Effector CD4-positive, alpha-beta T cell (primary cell): ENCODE measurements at places on chromosomes 1 and 21.

DNA sequence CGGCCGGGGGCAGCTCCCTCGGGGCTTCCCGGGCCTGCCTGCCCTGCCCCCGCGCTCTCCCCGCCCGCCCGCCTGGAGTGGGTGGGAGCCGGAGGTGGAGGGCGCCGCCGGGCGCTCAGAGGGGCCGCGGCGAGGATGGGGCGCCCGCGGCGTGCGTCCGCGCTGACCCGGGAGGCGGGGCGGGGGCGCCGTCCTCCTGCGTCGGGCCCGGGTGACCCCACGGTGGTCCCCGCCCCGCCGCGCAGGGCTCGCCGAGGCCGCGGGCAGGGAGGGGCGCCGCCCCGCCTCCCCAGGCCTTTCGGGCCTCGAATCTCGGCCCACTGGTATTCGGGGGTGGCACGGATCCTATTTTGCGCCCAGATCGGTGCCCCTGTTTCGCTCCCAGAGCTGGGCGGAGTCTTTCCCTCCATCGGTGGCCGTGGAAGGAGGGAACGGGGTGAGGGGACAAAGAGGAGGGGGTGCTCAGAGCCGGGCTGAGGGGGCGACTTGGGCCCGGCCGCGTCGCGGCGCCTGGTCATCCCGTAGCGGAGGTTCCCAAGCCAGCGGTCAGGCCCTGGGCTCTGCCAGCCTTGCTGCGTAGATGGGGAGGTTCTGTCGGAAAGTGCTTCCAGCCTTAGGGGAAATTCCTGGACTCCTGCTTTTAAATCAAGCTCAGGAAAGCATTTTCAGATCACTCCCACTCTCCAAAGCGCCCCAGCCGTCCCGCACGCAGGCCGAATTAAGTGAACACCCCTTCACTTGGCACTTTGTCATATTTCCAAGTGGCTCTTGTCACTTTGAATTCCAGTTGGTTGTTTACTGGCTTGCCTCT lies 545 bp downstream of the PATJ start:
- no peak for DNase-seq

DNA sequence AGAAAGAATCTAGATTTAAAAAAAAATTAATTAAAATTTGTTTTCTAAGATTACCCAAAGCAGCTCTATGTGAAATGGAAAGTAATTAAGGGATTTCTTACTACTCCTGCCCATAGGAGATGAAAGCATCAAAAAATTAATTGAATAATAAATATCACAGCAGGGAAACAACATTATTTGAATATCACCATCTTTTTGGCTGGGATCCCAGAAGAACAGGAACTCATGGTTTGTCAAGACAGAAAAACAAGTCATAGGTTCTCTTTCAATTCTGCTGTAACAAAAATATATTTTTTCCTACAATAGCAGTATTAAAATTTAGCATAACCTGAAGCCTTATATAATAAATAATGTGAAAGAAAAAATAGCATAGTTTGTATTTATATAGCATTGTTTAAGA lies 1713.4 kb downstream of the NCAM2 start:
- DNase-seq, result no peak

- DNase-seq, result no peak
Observed at GRCh38 chr1:11529763-11530730, 51.1 kb downstream of the DISP3 start.

GRCh38 chr1:203408486-203409481 lies 57.9 kb upstream of the FMOD start:
- DNase-seq, result no peak

- no peak for DNase-seq
Observed at GRCh38 chr1:207251066-207251465, 70.4 kb upstream of the CD55 start.

GRCh38 chr21:43884861-43885417 lies 19.9 kb downstream of the AGPAT3 start:
- no peak for DNase-seq

GRCh38 chr1:43557744-43558245 lies 27.1 kb downstream of the PTPRF start:
- DNase-seq, result no peak

GRCh38 chr1:64894438-64895196 lies 71.7 kb downstream of the JAK1 start:
- DNase-seq, result no peak

DNA sequence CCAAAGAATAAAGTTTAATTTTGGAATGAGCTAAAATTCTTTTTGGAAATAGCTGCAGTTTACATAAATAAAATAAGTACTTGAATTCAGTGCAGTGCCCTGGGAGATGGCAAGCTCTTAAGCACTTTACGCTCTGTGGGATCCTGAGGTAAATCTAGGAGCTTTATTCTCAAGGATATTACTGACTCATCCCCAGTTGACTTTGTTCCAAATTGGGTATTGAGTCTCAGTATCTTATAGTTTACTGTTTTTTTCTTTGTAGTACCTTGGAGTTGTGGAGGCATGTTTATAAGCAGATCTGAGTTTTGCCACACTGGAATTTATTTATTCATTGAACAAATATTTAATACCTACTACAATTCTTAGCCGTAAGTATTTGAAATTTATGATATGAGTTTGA lies 27.4 kb upstream of the HRNR start:
- no peak for DNase-seq

DNA sequence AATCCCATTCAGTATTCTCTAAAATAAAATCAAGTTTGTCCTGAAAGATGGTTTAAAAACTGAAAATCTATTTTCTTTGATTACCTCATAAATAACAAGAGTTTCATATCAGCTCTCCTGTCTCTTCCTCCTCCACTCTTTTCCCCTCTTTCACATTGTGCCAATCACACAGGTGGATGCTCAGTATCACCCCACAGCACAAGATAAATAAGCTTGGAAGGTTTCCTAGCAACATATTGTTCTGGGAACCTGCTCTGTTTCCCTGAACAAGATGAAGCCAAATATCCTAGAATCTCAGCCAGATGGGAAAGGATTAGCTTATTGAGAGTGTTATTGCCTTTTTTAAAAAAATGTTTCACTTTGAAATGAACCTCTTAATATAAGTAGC lies 45.7 kb upstream of the CACYBP start:
- DNase-seq, result no peak

DNA sequence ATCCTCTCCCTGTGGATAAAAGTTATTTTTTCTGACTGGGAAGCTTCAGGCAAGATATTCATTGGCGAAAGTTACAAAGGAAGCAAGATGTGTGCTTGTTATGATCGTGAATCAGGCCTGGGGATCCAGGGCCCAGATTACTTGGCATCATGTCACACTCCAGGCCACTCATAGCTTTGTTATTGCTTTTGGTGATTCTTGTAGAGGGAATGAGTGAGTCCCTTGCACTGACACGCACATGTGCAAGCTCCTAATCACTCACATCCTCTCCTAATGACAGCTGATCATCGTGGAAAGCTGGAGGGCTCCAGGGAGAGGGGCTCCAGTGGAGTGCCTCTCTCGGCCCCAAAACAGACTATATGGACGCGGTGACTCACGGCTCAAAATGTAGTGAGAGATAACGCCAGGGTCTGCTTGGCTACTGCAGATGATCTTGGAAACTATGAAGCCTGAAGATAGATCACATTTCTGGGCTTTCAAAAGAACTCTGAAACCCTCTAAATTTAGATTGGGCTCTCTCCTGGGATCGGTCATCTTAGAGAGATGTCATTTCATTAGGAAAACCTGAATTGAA lies 481.1 kb upstream of the USP24 start:
- DNase-seq, result no peak

GRCh38 chr1:63545780-63546179 lies 22.5 kb downstream of the EFCAB7 start:
- no peak for DNase-seq

DNA sequence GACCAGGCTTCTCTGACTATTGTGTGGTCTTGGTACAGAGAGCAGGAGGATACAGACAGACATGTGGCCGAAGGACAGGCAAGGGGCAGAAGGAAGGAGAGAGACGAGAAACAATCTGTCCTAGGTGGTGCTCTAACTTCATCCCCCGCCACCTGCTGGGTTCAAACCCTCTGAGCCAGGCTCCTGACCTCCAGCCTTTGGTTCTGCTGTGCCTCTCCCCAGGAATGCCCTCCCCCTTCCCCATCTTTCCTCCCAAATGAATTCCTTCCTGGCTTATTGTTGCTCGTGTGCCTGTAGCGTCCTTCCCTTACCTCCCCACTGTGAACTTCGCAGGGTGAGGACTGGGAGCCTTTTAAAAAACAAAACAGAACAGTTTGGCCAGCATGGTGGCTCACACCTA lies 5.4 kb downstream of the TCEA3 start:
- DNase-seq, result no peak

GRCh38 chr21:32186804-32187203 lies 92.0 kb downstream of the MIS18A start:
- no peak for DNase-seq

GRCh38 chr1:229456016-229456415 lies 22.1 kb upstream of the ACTA1 start:
- no peak for DNase-seq

- no peak for DNase-seq
Observed at GRCh38 chr1:27491748-27492700, 2.1 kb upstream of the WASF2 start.
